Activated T-helper 17 cell treated with anti-CD3 and anti-CD28 coated beads, Interleukin-2, amount 50 U/mL, for 72 hours (primary cell): ENCODE measurements at places on chromosomes 16 and 17. TPM values are rescaled to one million over a fixed set of nuclear protein-coding genes. Genes with fewer than 3 reads are reported as not detected.

DNA sequence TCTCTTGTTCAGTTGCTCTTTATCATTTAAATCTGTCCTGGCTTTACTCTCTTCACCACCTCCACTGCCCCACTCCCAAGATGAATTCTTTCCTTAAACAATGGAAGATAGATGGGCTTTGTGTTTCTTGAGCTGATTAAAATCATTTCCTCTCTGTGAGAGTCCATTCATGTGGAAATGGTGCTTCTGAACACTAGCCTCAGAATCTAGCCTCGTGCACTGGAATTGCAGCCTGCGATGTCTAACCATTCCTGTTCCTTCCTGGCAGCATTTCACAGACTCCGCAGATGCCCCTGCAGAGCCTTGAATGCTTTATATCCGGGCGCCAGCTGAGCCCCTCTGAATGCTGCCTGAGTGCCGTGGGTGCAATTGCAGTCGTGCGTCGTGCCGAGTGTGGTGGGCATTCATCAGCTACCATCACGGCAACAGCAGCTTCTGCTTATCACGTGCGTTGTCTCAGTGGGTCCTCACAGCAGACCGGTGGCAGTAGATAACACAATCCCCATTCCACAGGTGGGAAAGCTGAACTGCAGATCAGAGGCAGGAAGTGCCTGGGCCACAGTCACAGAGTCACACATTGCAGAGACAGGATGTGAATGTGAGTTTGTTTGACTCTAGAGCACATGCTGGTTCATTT, 172.8 kb upstream of the WSCD1 start:
- ATAC-seq: no peak

DNA sequence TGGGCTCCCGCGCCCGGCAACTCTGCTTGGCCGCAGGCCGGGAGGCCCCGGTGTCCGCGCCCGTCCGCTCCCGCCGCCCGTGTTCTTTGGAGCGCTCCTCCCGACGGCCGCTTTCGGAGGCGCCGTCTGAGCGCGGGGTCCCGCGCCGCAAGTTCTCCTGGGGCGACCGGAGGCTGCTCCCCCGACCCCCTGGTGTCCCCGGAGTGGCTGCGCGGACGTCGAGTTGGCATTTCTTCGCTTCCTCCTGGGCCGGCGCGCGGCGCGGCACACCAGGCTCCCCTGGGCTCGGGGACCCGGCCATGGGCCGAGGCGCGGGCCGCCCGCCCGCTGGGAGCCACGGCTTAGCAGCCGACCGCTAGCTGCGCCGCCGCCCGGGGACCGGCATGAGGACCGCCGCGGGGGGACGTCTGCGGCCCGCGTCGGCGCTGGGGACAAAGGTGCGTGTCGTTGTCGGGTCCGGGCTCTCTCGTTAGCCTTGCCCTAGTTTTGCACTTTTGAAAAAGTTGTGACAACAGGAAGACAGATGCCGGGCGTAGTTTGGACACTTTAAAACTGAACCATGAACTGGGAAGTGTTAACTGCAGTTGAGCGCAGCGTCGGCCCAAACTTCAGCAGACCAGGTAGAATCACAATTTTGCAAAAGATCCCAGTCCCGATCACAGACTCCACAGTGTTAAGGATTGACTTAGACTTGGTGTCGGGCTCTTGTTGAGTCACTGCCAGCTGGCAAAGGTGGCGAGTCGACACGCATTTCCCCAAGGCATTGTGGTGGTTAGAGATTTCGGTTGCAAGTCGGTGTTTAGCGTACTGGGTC, 700 bp downstream of the UBN1 start:
- peak; percentile 22 for ATAC-seq

DNA sequence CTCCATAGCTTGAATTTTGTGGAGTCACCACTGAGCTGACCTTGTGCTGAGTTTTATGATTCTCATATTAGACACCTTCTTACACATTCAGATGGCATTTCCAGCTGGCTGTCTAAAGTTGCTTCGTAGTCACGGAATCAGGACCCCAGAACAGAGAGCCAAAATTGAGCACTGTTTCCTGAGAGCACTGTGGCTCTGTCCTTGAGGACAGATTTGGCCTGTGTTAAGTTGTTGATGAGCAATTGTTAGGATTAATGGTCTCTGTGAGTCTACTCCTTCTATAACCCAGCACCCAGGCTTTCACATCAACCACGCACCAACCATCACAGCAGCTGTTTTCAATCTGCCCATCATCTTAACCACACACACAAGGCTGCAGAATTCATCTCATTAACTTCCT, 277.5 kb upstream of the HSBP1 start:
- ATAC-seq: no peak

GRCh38 chr17:27415120-27415795, 41.0 kb upstream of the KSR1 start:
- no peak for ATAC-seq

GRCh38 chr17:81277421-81277820, 17.7 kb downstream of the SLC38A10 start:
- no peak for ATAC-seq

DNA sequence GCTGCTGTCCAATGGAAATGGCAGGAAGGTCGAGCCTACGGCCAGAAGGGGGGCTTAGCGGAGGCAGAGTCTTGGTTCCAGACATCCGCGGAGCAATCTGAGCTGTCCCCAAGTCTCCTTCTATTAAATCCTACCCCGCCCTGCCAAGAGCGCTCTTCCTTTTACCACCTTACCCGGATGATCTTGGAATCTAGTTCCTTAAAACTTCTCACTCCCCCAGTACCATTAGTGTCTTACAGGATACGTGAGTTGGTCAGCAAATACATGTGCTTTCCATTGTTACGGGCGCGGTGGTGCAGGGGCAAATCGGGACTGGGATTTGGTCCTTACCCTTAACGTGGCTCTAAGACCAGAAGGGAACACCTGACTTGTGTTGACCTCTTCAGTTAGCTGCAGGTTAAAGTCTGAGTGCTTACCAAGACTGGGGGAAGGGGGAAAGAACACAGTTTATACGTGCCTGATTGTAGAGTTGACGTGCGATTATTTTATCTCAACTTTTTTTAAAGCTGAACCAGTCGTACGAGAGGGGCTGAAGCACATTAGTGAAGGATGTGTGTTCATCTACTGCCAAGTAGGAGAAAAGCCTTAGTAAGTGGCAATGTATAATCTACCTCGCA, 495 bp downstream of the TXNDC17 start:
- ATAC-seq: peak; percentile 1

DNA sequence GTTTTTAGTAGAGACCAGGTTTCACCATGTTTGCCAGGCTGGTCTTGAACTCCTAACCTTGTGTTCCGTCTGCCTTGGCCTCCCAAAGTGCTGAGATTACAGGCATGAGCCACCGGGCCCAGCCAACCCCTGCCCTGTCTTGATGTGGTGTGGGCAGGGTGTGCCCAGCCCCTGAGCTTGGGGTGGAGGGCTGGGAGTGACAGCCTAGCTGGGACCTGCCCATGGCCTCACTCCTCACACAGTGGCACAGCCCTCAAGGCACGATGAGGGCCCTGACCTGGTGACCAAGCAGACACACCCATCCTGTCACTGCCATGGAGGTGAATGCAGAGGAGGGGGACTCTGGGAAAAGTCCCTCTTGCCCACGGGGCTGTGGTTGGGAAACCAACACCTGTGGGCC, 3.0 kb downstream of the IL32 start:
- no peak for ATAC-seq

- ATAC-seq: no peak
Measured at GRCh38 chr17:42281571-42282096, 5.4 kb upstream of the STAT5B start.

- peak; percentile 56 for ATAC-seq
Measured at GRCh38 chr16:81376880-81377279, 62.1 kb downstream of the GAN start.

DNA sequence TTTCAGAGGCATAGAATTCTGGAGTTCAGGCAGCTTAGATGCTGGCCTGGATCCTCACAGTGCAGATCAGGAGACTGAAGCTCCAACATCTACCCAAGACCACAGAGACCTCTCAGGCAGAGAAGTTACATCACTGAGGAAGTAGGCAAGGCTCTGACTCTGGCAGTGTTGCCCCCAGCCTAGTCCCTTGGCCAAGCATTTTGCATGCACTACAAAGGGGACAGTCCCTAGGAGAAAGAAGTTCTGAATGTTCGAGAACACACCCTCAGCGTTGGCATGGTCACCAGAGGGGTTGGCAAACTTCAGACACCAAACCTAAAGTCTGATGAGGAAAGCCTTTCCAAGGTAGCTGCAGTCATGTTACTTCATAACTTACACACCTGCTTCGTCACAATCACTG, 2.5 kb downstream of the RANBP10 start:
- ATAC-seq: no peak

DNA sequence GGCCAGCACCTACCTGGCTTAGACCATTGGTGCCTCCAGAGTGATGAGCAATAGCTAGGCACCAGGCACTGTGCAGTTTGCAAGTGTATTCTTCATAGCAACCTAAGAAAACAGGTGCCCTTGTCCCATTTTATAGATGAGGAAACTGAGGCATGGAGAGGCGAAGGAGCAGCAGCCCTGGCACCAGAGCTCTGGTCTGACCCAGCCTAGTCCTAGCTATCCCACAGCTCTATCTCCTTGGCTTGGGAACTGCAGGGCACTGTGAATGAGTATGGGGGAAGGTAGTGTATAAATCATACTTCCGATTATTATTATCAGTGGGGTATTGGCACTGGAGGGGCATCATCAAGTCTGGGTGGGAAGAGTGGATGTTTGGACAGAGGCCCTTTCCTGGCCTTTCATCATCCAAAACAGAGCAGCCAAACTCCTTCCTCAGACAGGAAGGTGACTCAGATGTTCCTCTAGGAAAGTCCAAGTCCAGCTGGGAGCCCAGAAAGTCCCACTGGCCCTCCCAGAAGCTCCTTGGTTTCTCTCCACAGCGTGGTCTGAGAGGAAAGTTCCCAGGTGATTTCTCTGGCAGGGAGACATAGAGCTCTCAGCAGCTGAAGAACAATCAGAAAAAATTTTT, 32.0 kb upstream of the PLLP start:
- no peak for ATAC-seq

The TMEM114 gene
- total RNA-seq: not detected

The OR1A1 gene
- not detected for total RNA-seq
